ENCODE measurements at places on chromosomes 2 and 18.

DNA sequence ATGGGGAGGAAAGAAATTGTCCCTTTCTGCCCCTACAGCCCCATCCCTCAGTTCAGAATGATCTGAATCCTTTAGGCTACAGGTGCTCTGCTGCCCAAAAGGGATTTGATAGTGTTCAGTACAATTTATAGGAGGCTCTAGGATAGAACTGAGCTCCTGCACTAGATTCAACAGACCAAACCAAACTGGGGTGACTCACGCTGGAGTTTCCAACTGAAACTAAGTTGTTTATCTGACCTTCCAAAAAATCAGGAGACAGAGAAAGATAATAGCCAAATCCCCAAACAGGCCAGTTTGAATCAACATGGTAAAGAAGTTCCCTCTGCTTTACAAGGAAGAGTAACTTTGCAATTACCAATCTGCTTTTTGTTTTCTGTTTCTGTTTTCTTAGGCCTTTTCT lies 72.7 kb upstream of the MBOAT2 start:
- DNase-seq: no peak

DNA sequence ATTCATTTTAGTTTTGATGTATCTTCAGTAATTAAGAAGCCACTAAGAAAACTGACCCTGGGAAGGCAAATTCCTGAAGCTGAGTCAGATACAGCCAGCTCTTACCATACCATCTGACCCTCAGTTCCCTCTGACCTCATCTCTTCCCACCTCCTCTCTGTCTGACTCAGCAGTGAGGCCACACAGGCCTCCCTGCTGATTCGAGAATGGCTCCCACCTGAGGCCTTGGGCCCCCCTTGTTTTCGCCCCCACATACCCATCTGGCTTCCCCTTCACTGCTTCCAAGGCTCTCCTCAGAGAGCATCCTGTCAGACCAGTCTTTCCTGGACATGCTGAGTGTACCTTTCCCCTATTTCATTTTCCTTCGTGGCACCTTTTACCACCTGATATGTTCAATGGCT lies 71.0 kb upstream of the CYP1B1 start:
- DNase-seq: peak; percentile 98

DNA sequence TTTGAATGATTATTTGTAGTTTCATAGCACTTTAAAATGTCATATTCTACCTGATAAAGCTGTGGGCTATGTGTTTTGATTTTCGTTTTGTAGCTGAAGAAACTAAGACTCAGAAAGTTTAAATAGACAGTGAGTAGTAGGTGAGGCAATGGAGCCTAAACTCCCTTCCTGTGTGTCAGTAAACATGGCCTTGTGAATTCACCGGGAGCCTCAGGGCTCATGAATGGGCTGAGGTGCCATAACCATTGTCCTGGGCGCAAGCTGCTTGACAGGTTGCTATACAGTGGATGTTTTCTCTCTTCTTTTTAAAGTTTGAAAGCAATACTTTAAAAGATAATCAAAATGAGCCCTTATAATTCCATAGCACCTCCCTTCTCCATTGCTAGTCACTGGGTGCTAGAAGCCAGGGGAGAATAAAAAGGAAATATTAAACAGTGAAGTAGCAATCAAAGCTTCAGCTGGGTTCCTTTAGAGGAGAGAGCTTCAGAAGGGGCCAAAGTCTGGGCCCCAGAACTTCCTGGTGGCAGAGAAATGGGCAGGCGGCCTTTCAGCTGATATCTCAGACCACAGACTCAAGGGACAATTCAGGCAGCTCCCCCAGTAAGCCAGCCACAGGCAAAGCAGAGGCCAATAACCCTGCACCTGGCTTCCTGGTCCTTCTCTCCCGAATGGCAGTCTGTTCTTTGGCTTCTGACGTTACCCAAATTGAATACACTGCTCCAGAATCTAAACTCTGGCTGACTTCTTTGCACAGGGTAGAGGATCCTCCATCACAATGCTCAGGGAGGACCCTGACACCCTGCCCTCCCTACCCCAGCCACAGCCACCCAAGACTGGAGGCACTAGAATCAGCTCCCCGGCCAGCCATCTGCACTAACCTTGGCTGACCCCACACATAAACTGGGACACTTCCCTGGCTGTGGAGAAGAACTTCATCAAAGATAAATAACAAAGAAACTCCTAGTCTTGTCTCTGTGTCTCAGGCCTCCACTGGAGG lies 51.8 kb upstream of the NPAS2 start:
- DNase-seq: no peak

- peak; percentile 50 for DNase-seq
Observed at GRCh38 chr2:73105511-73105971, 7.2 kb downstream of the RAB11FIP5 start.

DNA sequence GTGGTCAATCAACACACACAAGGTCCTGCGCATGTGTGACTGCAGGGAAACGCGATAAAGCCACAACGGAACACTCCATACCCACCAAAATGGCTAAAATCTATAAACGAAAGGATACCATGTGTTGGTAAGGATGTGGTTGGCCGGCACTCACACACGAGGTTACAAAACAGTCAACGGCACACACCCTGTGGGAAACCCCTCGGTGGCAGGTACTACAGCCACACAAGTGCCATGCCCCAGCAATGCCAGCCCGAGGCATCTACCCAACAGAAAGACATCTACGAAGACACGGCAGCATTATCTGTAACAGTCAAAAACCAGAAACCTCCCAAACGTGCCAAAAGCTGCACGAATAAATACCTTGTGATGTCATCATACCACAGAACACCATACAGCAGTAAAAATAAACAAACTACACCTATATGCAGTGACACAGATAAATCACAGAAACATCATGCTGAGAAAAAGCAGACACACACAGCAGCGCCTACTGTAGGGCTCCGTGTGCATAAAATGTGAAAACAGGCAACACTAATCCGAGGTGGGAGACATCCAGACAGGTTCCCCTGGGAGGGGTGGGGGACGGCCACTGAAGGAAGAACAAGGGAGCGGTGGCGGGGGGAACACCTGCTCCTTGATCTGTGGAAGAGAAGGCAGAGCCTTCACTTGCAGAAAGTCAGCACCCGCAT lies 36.7 kb downstream of the HDAC4 start:
- DNase-seq: no peak

- DNase-seq: no peak
Observed at GRCh38 chr18:58937071-58937886, 72.6 kb downstream of the ZNF532 start.

DNA sequence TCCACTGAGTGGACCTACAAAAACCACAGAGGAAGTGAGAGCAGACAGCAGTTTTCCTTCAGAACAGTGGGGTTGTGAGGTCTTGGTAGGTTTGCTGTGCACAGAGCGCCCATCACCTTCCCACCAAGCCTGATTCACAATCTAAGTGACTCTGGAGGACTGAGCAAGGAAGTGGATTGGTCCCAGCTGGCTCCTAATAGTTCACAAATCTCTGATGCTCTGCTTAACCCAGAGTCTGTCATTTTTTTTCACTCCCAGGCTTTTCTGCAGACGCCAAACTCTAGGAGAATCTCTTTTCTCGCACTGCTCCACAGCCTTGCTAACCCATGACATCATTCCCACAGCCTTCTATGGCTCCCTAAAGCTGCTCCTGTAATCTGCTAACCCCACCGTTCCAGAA lies 280.4 kb downstream of the C1D start:
- DNase-seq: no peak

DNA sequence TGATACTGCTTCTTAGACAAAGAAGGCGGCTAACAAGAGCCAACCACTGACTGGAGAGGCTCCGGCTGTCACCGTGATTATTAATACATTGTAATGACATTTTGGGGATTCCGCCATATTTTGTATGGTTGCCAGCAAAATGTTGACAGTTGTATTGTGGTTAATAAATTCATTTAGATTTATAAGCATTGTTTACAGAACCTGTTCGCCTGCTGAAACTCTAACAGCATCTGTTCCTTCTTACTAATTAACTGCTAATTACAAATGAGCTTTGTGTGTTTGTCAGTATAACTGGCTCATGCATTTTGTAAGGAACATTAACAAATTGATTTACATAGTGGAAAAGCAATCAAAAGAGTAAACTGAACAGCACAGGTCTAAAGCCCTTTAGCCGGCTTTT lies 332.4 kb downstream of the GBX2 start:
- no peak for DNase-seq

DNA sequence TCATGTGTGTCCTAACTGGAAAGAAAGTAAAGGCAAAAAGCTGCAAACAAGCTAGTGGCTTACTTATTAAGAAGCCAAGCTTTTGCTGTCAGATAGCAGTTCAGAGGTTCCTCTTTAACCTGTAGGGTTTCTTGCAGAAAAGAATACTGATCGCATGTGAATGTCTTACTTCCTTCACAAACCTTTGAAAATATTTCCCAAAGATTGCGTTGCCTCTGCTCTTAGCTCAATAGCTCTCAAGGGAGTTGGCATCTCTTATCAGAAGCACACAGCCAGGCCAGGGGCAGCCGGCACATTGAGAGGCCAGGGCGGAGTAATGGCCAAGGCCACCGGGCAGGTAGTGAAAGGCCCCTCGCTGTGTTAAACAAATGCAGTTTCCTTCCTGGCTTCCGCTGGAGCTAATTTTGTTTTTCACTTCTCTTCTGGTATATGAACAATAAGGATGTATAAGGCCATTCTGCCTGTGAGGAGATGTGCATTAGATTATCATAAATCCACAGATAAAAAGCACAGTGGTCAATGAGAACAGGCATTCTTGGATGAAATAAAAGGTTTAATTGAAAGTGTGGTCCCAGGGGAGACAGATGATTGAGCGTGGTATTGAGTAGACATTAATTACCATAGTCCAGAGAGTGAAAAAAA lies 542.4 kb upstream of the NRP2 start:
- no peak for DNase-seq

DNA sequence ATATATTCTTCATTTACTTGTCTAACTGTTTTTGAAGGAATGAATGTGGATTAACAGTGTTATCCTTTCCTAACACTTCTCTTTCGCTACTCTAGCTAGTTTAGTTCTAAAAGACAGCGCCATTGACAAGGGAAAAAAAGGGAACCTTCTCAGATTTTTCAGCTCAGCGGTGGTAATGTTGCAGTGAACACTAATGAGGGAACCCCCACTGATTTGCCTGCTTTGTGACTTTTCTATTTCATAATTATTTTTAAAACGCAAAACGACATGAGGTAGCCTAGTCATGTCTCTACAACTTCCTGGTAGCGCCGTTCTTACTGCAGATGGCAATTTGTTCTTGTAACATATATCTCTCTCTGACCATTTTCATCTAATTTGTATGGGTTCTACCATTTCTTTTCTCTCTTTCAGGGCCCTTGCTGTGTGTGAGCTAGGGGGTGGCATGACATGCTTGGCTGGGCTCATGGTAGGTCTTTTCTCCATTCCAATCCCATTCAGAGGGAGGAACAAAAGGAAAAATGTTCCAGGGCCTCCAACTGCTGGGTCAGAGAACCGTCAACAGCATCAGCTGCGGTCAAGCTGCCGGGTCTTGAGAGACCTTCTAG lies 235.5 kb upstream of the SIX3 start:
- no peak for DNase-seq

DNA sequence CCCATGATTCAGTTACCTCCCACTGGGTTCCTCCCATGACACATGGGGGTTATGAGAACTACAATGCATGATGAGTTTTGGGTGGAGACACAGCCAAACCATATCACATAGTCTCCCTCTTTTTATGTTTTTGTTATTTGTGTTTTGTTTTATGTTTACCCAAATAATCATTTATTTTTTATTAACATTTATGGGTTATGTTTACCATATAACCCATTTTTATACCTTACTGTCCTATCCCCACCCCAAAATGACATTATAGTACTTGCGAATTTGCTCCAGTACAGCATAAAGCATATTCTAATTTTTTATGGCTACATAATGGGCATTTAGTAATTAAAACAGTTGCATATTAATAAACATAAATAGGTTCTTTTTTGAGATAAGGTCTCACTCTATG lies 61.9 kb upstream of the TTC27 start:
- no peak for DNase-seq

- DNase-seq: no peak
Observed at GRCh38 chr2:98412751-98413458, 31.8 kb upstream of the INPP4A start.

DNA sequence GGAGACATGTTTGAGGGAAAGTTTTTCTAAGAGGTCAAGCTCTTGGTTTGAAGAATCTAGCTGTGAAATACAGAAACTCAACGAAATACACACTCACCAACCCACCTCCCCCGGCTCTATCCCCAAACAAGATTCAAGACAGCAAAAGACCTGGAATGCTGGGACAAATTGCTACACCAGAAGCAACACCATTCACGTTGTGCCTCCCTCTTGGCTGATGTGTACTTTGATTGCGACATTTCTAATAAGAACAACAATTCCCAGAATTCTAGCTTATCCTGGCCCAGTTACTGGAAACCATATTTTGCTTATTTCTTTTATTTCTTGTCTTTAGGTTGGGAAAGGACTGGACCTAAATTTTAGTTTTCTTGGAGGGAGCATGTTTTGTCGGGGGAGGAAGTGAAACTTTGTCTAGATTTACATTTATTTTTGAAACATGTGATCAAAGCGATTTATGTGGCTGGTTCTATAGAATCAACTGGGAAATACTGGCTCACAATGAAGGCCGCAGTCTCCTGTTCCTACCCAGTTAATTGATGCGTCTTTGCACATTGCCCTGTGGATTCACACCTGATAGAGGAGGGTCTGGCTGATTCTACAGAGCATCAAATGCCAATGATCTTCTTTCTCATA lies 29.6 kb upstream of the LPIN1 start:
- DNase-seq: no peak

DNA sequence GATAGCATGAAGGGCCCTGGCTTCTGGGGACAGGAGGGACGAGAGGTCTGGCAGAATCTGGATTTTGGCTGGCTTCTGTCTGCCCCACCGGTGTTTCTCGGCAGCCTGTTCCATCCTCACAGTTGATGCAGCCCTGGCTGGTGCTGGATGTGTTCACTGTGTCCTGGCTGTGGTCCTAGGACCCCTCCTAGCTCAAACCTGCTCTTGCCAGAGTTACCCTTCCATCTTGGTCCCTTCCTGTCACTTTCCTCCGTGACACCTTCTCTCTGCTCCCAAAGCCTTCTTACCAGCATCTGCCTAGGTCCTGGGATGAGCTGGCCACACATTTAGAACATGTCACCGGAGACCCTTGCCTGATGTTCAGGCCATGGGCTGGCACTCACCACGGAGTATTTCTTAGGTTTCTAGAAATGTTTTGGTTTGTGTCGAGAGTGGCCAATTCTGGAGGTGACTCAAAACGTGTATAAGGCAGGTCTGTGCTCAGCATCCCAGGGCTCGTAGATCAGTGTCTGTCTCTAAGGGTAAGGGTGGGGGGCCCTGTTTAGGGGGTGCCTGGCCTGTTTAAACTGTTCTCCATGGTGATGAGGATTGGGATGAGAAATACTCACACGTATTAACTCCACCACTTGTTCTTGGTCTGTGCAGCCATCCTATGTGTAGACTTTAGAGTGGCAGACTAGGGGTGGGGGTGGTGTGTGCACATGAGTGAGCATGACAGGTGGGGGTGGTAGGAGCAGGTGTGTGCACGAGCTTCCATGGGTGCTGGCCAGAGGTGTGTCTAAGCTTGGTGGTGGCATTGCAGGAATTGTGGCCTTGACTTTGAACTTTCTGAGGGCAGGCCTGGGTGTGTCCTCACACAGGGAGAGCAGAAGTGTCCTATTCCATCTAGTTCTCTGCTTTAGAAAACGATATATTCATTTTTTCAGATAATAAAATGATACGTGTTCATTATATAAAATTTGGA lies 162.7 kb downstream of the DYSF start:
- DNase-seq: no peak
